NCI-H2081 treated with DMSO at 0.1 percent for 48 hours (cell line): ENCODE measurements at places on chromosomes 6 and 20.

- DNase-seq = no peak
These were observed 25.3 kb upstream of the RUNX2 start for GRCh38 chr6:45302832-45303231.

GRCh38 chr6:16909658-16910360 is 148.5 kb upstream of the ATXN1 start:
- no peak for DNase-seq

GRCh38 chr6:16180696-16181438 is 52.0 kb downstream of the MYLIP start:
- no peak for DNase-seq

GRCh38 chr6:22364306-22364705 is 67.5 kb upstream of the PRL start:
- DNase-seq = no peak

GRCh38 chr6:43021270-43022047 is at the start of gene RRP36:
Gene RRP36 (plus strand): TSS chr6:43021623. CDS start chr6:43021655, 32 bp downstream.
- DNase-seq = no peak

DNA sequence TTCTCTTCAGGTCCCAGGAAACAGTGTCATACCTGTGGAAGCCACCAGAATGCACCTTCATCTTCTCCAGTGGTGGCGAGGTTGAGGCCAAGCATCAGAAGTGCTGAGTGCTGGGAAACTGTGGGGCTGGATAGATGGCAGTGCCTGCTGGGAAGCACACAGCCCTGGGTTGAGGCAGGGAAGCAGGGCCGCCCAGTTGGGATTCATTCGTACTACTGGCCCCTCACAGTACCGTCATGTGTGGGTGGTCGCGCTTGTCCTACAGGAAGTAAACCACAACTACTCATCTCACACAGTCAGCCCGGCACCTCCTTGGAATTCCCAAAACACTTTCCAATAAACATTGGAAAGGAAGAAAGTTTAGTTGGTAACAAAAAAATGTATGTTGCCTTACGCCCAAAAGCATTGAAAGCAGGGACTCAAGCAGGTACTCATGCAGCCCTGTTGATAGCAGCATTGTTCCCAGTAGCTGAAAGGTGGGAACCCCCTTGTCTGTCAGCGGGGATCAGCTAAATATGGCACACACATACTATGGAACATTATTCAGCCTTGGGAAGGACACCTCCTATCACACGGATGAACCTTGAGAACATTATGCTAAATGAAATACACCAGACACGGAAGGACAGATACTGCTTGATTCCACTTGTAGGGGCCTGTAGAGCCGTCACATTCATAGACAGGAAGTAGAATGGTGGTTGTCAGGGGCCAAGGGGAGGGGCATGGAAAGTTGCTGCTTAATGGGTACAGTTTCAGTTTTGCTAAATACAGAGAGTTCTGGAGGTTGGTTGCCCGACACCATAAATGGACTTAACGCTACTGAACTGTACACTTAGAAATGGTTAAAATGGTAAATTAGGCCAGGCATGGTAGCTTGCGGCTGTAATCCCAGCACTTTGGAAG is 162.7 kb downstream of the MTHFD1L start:
- DNase-seq = no peak

DNA sequence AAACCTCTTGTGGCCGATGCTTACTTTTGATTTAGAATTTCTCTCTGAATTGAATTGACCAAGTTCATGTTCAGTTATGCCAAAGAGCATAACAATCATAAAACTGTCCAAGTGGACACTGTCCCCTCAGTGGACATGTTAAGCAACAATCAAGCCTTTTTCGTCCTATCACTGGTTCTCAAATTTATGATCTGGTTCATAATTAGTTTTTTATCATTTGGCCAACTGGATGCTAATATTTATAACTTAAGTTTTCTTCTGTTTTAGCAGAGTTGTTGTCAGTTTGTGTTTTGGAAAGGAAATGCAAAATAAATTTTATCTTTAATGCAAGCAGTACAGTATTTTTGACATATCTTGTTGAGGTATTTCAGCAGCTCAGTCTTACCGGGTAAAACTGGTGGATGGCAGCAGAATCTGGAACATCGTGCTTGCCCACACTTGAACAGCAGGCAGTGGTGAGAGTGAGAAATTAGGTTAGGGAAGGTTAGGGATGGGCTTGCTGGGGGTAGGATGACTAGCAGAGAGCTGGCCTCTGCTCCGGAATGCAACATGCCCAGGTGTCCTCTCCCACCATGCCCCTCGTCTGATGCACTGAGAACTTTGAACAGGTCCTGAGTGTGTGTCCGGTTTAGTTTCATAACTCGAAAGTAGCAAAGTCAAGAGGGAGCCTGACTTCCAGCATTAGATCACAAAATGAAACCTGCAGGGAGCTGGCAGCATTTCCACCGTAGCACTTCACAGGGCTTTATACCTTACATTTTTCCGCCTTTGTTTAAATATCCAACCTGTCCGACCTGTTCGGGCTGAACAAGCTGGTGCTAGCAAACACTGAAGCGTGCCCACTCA is 93.1 kb downstream of the RREB1 start:
- DNase-seq = no peak

- no peak for DNase-seq
These were observed 67.3 kb downstream of the ADTRP start for GRCh38 chr6:11711003-11711983.

DNA sequence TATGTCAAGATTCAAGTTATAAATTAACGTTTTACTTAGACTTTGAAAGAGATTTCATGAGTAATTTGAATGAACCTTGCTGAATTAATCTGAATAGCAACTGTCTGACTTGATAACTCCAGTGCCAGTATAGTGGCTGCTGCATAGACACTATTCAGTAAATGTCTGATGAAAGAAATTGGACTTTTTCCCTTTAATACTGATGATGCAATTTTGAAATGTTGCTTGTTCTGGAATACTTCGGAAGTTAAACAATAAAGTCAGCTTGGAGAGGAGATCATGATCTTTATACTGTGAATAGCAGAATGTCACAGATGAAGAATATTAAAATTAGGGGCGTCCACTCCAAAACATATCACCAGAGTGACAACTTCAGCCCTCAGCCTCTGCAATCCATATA is 3.6 kb upstream of the PGBD1 start:
- no peak for DNase-seq

DNA sequence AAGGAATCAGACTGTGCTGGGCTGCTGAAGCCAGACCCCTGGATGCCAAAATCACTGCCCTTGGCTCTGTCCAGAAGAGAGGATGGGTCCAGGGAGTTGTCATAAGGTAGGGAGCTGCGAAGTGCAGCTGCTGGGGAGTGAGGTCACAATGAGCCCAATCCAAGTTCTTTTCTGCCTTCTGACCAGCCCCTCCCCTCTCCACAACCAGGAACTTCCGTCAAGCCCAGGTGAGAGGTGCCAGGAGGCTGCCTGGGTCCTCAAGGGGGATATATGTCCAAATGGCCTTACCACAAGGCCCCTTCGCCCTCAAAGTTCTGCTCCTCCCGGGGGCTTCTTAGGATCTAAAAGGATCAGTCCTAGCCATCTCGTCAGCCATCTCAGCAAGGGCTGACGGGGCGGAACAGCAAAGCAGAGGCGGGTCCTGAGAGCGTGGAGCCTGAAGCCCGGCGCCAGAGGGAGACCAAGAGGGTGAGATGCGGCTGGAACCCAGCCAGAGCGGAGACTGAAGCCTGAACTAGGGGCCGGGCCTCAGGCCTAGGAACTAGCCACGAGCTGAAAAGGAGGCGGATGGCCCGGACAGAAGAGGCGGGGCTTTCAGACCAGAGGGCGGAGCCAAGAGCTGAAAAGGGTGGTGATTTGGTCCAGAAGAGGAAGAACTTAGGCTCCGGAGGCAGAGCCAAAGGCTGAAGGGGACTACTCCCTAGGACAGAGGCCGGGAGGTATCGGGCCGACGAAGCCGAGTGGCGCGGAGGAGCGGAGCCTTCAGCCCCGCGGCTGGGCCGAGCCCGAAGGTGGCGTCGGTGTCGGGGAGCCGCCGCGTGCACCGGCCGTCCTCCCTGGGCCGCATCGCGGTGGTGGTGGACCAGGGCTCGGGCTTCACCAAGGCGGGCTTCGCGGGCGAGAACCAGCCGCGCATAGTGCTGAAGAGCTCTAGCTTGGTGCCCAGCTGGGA is at the start of gene ACTL10:
ACTL10 (plus strand) TSS at position 651 of the 952 bp plus-strand sequence. CDS start 555 bp downstream, outside the sequence.
- DNase-seq = peak; percentile 73
